ENCODE measurements at places on chromosomes 7 and 10.

DNA sequence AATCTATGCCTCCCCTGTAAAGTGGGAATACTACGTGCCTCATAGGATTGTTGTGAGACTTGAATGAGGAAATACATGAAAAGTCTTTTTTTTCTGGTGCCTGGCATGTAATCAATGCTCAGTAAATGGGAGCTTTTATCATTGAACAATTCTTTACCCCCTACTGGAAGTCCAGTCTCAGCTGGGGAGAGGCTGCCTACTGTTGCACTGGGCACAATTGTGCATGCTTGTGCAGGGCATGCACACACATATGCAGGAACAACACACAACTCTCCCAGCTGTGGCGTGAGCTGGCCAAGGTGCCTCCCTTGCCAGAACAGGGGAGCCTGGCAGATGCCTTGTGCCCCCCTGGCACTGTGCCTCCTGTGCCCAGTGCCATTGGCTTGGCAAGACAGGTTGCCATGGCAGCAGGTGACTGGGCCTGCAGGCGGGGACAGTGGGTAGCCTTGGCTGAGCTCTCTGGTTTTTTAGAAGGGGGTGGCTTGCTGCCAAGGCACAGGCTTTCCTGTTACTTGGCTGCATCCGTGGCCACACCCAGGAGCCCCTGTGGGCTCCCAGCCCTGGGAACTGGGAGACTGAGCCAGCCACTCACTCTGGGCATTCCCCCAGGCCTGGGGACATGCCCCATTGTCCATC lies 16.1 kb upstream of the PALD1 start:
- DNase-seq = no peak

GRCh38 chr7:40675741-40676140 lies 540.9 kb downstream of the SUGCT start:
- no peak for DNase-seq

DNA sequence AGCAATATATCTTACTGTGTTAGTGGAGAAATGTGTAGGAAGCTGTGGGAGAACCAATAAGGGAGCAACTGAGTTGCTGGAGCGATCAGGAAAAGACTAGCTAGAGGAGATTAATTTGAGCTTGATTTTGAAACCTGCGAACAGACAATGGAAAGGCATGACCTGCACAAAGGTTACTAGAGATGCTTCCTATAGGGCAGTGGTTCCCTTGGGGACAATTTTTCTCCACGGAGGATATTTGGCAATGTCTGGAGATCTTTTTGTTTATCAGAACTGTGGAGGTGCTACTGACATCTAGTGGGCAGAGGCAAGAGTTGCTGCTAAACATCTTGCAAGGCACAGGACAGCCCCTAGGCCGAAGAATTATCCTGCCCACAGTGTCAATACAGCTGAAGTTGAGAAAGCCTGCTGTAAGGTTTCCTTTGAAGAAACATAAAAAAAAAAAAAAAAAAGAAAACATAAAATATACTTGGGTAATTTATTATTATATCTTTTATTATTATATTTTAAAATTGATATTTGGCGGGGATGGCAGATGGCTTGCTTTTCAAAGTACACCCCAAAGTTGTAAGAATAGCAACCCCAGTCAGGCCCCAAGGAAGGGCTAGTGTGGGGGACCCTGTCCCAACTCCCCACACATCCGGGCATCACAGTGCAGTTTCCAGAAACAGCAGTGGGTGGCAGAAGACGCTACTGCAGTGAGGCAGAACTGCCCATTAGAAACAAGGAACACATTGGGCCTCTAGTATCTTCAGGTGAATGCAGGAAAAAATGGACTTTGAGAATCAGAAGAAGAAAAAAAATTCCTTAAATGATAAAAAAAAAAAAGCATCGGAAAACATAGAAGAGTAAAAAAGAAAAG lies 481.6 kb downstream of the SH2D4B start:
- no peak for DNase-seq

- DNase-seq = no peak
These were observed 114.5 kb downstream of the HIP1 start for GRCh38 chr7:75624134-75624832.

DNA sequence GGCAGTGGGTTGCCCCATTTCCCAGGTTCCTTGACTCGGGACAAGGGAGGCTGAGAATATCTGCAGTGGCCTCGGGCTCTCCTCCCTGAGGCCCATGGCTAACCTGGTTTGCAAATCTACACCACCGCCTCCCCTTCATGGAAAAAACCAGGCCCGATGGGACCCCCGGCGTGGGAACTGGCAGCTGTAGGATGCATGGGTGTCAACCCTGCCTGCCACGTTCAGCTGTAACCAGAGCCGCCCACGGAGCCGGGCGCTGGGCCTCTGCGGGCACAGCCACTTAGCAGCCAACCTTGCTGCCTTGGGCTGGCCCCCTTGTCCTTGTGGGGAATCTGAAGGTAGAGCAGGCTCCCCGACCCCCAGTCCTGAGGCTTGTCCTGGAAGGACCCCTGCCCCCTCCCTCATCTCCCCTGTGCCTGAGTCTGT lies 1.6 kb downstream of the PWWP2B start:
- no peak for DNase-seq

DNA sequence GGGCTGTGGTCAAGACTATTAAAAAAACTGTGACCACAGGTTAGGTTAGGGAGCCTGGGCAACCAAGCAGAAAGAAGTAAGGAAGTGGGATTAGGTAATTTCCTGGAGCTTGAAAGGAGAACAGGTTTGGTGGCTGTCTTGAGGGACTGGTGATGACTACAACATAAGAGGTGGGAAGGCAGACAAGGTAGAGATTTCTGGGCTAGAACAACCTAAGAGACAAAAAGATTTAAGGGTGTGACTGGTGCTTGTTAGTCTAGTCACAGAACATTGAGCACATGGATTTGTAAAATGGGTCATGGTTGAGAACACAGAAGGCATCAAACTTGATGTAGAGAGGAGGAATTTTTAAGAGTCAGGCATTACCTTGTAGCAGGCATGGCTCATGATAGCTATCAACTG lies 123.7 kb upstream of the ASAH2 start:
- DNase-seq = no peak

DNA sequence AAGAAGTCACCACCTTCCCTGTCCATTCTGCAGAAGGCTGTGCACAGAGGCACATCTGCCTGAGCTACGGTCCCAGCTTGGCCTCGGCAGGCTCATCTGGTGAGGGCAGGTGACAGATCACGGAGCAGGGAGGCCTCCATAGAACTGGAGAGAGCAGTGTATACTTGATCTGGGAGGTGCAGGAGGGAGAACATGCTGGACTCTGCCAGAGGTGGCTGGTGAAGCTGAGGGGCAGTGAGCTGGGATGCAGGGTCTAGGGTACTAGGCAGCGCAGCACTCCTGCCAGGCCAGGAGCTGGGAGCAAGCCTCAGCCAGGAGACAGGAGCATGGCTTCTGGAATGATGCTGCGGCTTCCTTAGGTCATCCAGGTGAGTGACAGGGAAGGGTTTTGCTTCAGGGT lies 553.0 kb downstream of the TCERG1L start:
- no peak for DNase-seq

GRCh38 chr7:2632733-2633537 lies 1.1 kb downstream of the TTYH3 start:
- peak; percentile 44 for DNase-seq

DNA sequence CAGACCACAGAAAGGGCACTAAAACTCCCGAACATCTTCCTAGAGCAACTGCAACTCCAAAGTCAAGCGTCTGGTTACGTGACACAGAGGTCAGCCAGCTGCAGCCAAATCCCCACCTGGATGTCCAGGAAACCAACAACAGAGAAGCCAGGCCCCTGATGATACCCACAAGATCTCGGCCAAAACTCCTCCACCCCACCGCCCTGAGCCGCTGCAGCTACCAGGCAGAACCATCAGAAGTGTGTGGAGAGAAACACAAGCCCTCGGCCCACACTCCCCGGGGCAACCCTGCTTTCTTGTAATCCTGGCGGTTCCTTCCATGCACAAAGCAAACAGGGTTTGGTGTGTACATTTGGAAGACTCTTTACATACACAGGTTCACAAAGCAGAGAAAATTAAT lies 8.7 kb downstream of the CHST15 start:
- no peak for DNase-seq

DNA sequence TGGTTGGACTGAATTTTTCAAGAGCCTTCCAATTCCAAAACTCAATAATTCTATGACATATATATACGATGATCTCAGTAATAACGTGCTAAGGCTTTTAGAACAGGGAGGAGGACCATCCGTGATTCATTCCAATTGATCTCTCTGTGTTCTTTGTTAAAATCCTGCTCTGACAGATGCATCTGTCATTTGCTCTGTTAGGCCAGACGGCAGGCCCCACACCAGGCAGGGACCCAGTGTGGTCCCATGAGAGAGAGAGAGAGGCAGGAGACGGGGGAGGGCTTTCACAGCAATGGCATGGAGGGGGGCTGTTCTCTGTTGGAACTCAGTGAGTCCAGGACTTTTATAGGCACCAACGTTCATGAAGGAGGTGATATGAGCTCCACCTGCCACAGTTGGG lies 160.0 kb upstream of the INSYN2A start:
- no peak for DNase-seq

- DNase-seq = peak; percentile 69
These were observed 634 bp downstream of the EZH2 start for GRCh38 chr7:148883266-148884048.

GRCh38 chr7:86339051-86339450 lies 304.7 kb upstream of the GRM3 start:
- DNase-seq = no peak

DNA sequence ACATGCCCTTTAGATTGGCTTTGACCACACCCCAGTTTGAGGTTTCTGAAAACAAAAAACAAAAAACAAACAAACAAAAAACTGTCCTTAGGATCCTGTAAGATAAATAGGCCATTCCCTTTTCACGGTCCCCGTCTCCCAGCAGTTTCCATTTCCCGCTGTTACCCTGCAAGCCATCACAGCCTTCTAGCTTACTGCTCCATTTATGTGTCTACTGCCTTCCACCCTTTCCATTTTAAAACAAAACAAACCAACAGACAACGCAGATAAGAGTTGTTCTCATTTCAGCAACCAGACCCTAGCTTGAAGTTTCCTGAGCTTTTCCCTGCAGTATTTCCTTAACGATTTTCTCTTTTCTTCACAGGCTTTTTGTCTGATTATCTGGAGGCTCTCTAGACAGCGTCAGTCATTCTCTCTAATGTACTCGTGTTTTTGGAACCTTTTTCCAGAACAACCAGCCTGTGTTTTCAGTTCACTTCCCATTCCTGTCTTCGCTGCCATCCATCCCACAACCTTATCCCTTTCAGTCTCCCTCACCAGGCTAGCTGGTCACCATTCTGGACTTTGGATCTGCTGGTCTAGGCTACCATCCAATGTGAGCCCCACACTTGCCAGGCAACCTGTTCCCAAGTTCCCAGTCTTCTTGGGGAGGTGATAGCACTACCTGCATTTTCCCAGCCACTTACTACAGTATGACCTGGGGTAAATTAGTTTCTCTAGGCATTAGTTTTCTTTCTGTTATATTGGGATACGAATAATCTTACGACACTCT lies 317.3 kb upstream of the FZD1 start:
- no peak for DNase-seq

- DNase-seq = no peak
These were observed 456.0 kb downstream of the SORCS1 start for GRCh38 chr10:106708506-106708905.

DNA sequence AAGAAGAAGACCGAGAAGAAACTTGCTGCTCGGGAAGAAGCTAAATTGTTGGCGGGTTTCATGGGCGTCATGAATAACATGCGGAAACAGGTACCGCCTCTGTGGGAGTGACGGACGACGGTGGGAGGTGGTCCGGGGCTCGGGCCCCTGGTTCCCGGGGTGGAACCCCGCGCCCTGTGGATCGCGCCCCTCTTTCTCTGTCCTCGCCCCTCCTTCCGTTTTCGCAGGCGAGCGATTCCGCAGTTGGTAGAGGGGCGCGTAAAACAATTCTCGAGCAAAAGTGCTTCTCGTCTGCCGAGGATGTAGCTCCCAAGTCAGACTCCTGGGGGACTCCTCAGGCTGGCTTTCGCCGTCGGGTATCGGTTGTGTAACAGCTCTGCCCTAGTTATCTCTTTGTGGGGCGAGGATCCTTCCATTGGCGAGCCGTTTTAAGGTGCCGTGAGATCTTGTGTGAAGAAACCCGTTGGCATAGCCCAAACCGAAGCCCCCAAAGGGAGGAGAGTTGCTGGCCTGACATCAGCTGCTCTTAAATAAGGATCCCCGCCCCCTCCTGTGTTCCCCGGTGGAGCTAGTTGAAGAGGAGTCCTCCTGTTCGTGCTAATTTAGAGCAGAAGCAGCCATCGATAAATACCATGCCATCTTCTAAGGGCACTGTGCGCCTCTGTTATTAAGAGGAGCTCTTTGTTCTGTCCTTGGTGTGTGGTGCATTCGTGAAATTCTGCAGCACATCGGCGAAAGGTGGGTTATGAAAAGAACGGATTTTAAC lies 655 bp downstream of the KLHL7 start:
- DNase-seq = no peak

DNA sequence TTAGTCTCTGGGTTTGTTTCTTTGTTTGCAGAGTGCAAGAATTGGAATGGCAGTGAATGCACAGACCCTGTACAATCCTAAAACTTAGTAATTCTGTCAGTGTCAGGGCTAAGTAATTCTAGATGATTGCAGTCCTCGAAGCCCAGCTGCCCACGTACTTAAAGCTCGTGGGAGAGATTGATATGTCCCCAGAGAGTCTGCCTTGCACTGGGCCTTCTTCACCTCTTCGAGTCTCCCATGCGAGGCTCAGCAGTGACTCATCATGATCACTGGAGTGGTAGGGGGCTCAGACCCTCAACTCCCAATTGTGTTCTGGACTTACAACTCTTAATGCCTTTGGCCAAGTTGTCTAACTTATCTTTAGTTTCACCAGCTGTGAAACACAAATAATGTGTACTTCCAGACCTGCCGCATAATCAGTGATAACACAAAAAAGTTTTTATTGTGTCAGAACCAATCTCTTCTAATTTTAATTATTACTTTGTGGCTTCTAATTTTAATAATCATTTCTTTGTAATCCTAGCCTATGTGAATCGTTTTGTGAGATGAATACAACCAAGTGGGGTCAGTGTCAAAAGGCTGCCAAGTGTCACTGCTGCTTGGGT lies 345.6 kb upstream of the LRGUK start:
- no peak for DNase-seq

DNA sequence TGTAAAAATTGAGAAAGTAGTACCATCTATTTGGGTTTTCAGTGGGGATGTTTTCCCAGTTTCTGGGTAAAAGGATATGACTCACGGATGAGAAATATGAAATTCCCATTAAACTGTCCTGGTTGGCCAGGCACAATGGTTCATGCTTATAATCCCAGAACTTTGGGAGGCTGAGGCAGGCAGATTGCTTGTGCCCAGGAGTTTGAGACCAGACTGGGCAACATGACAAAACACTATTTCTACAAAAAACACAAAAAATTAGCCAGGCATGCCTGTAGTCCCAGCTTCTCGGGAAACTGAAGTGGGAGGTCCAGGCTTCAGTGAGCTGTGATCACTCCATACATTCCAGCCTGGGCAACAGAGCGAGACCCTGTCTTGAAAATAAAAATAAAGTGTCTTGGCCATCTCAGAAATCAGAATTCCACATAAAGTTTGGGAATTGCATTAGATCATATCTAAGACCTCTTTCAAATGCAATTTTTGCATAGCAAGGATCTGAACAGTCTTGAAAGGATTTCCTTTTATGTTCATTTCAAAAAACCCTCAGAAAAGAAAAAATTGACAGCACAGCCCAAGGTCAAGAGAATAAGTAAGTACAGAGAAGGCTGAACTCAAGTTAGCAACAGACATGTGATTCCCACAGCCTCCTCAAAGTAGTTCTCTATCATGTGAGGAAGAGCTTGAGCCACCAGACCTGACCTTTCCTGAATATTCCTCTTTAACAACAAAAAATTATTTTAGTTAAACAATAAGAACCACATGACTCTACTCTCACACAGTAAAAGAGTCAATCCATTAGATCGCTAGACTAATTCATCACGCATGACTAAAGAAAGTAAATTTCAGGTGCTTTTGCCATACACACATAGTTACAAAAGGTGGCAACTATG lies 141.5 kb upstream of the CAV2 start:
- DNase-seq = no peak

Measured in activated T-cell treated with anti-CD3 and anti-CD28 coated beads, Interleukin-2, amount 50 U/mL, for 1 hour (primary cell).